Epithelial cell of umbilical artery (primary cell): ENCODE measurements at places on chromosomes 4 and X. TPM values are rescaled to one million over a fixed set of nuclear protein-coding genes. Genes with fewer than 3 reads are reported as not detected.

Gene SPANXD
- total RNA-seq = not detected in 2 replicates

Gene FAM53A
- total RNA-seq = 0.65 and 2.1 TPM in 2 replicates

Gene GAGE1
- total RNA-seq = not detected in 2 replicates

Gene REPS2
- total RNA-seq = 1.3 and 1.5 TPM in 2 replicates

Gene TMSB15A
- 4.1 and 15.9 TPM in 2 replicates for total RNA-seq

Gene WAS
- total RNA-seq = 0.46 TPM in 1 of 2 replicates, not detected in the other

Gene PLK4
- 15.6 and 21.1 TPM in 2 replicates for total RNA-seq

Gene SLC38A5
- total RNA-seq = 25.1 and 27.3 TPM in 2 replicates

Gene GUF1
- total RNA-seq = 12.0 and 16.7 TPM in 2 replicates

Gene MANBA
- total RNA-seq = 13.6 and 20.2 TPM in 2 replicates

Gene MAGED4
- 2.0 and 18.2 TPM in 2 replicates for total RNA-seq
